Activated naive CD4-positive, alpha-beta T cell treated with anti-CD3 and anti-CD28 coated beads for 36 hours (primary cell): ENCODE measurements at places on chromosomes 6 and 20.

- DNase-seq: no peak
Observed at GRCh38 chr6:122799140-122799745, 10.2 kb downstream of the SMPDL3A start.

DNA sequence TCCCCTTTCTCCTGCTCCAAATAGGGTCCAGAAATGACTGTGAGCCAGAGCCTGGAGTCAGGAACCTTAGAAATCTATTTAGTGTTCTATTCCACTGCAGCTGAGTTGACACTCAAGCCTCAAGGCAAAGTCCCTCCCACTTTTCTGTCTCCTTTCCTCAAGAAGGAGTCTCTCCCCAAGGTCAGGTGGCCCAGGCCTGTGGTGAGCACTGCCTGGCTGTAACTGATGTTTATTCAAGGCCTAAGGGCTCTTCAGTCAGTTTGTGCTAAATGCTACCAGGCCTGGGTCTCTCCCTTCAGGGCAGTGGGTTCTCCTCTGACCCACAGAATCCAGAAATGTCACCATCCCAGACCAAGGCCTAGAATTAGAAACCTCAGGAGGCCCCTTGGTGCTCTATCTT, 1042.9 kb upstream of the EPHA7 start:
- no peak for DNase-seq

DNA sequence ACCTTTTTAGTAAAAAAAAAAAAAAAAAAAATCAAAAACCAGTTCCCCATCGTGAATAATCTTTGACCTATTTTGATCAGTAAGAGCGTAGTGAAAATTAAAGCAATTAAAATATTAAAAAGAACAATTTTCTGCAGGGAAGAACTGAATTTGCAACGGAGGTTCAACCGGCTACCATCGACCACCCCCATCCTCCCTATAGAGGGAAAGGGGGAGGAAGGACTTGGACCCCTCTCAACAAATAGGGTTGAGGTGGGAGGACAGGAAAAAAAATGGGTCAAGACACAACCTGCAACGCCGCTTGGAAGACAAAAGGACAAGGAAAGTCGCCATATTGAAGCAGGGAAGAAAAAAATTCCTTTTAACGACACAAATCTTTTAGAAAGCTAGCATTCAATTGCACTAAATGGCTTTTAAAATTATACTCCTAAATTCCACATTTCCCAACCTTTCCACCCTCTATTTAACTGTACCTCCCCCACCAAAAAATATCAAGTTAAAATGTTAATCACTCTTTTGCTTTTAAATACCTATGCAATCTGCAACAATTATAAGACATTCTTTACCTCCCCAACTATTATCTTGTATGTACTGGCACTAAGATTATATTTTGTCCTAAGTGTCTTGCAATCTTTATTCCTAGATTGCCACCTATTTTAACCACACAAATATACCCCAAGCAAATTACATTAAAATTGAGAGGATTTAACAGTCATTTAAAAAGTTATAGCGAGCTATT, 1.7 kb downstream of the PPP1R10 start:
- DNase-seq: peak; percentile 34

DNA sequence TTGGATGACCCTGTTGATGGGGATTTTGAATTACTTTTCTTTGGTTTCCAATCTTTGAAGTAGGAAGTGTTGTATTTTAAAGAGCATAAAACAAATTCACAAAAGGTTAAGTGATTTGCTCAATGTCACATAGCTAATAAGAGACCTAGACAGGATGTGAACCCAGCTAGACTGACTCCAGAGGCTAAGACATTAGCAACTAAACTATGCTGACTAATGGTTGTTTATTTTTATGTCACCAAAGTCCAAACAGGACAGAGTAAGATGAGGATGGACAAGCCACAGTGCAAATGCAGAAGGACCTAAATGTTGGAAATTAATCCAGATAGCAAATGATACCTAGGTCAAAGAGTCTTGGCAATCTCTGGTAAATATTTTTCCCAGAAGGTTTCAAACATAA, 38.0 kb downstream of the OGFRL1 start:
- DNase-seq: no peak

DNA sequence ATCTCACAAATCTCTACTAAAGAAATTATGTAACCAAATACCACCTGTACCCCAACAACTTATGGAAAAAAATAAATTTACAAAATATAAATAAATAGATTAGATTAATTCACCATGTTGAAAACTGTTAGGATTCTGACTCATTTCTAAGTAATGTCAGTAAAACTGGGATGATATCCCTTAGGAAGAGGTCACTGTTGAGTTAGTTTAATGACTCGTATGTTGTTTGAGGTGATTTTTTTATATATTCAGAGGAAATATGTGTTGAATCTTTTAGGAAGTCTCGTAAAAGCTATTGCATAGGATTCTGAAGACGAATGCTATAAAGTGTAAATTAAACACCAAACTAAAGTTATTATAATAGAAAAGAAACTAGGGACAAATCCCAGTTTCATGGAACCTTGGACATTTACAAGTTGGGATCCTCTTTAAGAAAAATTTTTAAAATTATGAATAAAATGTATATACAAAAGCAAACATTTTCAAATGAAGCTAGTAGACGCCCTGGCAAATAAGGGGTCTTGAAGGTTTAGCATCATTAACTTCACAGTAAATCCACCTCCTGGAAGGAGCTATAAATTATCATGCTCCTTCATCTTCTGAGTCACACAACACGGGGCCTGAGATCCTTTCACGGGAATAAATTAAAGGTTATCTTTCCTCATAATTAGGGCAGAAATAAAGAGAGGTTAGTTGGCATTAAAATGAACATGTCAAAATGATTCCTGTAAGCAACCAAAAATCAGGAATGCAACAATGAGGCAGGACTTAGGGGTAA, 37.0 kb upstream of the POU3F2 start:
- DNase-seq: no peak

- no peak for DNase-seq
Observed at GRCh38 chr6:105550955-105551620, 148.2 kb upstream of the PREP start.

DNA sequence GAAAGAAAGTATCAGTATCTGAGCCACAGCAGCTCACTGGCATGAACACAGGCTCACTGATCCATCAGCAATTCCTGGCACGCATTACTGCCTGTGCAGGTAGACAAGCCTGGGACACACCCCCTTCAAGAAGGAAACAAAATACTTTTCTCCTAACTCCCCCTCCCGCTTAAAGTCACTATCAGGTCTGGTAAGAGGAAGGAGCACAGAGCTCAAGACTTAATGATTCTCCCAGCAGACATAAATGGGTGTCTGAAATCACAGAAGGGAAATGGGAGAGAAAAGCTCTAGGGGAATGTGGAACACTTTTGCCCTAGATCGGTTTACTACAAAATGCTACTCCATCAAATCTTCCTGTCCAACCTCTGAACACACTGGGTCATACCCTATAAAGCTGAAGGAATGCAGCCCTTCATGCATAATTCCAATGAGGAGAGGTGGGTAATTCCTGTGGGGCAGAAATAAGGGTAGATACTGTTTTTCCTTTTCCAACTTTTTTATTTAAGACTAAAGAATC, at the start of gene ADGRF1:
TSS of gene ADGRF1 (minus strand) at position 58 of the 517 bp plus-strand sequence. CDS start 13,271 bp downstream, outside the sequence.
- no peak for DNase-seq

- DNase-seq: no peak
Observed at GRCh38 chr6:3770023-3770720, 18.7 kb upstream of the PXDC1 start.

DNA sequence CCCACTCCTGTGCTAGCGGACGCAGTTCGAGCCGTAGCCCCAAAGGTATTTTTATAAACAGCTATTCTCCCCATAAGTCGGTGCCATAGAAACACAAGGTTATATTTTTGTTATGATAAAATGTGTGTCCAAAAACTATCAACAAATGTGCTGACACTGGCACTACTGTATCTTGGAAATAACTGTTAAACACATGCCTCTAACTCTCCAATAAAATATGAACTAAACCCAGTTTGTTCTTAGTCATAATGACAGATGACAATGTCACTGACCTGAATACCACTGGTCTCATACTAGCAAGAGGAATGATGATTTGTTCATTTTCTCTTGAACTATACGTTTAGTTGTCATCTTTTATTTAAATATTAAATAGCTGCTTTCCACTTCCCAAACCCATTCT, 51.4 kb upstream of the NUP153 start:
- DNase-seq: no peak

DNA sequence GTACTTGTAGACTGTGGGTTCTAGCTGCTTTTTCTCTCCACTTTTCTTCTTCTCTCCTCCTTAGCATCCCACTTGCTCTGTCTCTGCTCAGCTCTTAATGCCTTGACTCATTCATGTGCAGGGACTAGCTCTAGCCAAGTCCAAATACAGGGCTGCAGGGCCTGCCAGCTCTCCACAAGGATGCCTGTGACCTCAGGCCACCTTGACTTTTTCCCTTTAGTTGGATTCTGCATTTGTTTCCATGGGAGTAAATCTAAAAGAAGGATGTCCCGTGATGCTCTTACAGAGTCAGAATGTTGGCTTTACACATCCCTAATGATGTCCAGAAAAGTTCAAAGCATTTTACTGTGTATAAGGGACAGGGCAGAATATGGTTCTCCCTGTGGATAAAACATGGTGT, 101.8 kb upstream of the PREP start:
- DNase-seq: no peak

GRCh38 chr20:32573167-32573851, 11.8 kb downstream of the NOL4L start:
- no peak for DNase-seq

DNA sequence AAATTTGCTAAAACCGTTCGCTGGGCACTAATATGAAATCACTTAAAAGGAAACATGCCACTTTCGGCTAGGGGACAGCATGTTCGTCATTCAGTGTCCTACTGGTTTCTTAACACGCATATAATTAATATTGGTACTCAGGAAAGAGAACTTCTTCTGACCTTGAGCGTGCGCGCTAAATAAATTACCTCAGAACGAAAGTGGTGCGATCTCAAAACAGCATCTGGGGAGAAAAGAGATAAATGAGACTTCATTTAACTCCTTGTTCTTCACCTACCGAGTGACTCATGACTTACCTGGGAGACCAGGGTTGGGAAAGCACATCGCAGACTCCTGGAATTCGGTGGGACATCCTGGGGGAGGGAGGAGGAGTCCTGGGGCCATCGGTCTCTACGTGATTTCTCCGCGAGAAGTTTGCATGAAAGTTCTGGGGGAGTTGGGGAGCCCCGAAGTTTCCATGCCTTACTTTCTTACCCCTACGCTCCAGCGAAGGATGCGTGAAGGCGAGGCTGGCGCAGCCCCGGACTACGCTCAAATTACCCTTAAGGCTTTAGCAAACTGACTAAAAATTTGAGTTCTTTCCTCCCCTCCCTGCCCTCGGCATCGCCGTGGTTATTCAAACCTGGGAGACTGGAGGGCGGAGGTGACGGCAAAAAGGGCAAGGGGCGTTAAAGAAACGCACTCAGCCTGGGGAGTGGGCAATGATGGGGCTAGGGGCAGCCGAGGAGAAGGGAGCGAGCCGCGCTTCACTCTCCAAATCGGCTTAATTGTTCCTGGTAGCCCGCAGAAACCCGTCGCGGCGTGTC, 1.1 kb upstream of the BEND6 start:
- DNase-seq: peak; percentile 26

DNA sequence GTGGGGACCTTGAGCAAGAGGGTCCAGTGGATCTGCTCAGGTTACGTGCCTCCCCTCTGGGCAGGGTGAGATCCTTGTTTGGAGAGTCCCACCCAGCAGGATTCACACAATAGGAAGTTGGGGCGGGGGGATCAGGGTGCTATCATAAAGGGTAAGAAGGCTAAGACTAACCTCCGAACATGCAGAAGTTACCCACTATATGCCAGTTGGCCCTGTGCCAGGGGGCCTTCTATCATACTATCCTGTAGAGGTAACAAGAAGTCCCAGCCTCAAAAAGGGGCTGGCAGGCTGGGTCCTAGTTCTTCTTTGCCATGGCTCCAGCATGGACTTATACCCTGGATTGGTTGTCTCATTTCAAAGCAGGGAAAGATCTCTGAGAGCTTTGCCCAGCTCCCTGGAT, 94.1 kb downstream of the CDH26 start:
- DNase-seq: no peak

- DNase-seq: no peak
Observed at GRCh38 chr20:25046736-25047666, 10.9 kb downstream of the ACSS1 start.

GRCh38 chr6:133132466-133132971, 108.6 kb upstream of the EYA4 start:
- DNase-seq: no peak

DNA sequence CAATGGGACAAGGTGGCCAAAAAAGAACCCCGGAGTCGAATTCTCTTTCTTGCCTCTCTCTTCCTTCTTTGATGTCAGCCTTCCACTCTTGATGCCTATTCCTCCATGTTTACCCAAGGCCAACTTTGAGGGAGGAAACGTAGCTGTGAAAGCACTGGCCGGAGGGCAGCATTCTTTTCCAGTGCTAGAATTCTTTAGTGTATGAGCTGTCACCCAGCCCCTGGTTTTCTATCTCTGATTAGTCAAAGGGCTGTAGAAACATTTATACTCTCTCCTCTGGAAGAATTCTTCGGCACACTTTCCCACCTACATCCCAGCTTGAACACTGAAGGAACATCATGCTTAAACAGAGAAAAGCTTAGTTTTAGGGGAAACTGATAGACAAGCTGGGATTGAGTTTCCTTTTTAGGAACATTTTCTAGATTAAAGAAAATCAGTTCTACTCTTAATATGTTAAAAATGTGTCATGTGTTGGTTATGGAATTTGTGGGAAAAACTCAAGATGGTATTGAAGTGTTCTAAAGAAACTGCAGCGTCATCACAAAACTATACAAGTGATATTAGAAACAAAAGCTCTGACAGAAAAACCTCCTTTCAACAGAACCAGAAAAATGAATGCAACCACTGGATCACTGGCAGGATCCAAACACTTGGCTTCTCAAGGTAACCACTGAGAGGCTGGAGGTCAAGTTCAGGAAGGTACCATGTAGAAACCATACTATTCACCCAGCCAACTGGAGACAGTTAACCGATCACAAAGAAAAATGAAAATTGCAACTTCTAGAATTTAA, 20.7 kb upstream of the UTRN start:
- DNase-seq: no peak

- no peak for DNase-seq
Observed at GRCh38 chr6:100948381-100949133, 67.4 kb upstream of the ASCC3 start.

GRCh38 chr6:25457516-25457915, 178.3 kb downstream of the CARMIL1 start:
- no peak for DNase-seq

DNA sequence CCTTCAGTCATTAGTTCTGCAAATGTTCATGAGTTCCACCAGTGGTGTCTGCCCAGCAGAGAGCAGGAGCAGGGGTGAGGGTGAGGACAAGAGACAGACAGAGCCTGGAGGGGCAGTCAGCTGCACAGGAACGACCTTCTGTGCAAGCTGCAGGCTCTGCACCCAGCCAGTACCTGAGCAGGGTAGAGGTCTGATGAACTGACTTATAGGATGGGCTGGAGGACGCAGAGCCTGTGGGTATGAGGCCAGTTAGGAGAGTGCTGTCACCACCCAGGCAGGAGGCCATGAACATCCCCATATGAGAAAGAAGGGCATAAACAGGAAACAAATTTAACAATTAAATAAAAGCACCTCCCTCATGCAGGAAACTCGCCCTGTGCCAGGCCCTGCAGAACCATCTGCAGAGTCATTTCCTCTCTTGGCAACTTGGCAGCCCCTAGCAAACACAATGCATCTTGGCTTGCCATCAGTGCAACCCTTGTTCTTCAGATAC, 17.9 kb downstream of the C6orf15 start:
- peak; percentile 75 for DNase-seq

- no peak for DNase-seq
Observed at GRCh38 chr6:106474466-106474865, 113.9 kb downstream of the CRYBG1 start.
